Inflammatory macrophage treated with lipopolysaccharide for 4 hours (primary cell): ENCODE measurements at places on chromosomes 3 and 15.

- peak; percentile 93 for DNase-seq
Observed at GRCh38 chr3:187856555-187856954, 111.3 kb upstream of the BCL6 start.

GRCh38 chr15:57561041-57561711 is 30.5 kb upstream of the MYZAP start:
- DNase-seq: peak; percentile 87

- no peak for DNase-seq
Observed at GRCh38 chr3:14758297-14758696, 60.5 kb upstream of the FGD5 start.

DNA sequence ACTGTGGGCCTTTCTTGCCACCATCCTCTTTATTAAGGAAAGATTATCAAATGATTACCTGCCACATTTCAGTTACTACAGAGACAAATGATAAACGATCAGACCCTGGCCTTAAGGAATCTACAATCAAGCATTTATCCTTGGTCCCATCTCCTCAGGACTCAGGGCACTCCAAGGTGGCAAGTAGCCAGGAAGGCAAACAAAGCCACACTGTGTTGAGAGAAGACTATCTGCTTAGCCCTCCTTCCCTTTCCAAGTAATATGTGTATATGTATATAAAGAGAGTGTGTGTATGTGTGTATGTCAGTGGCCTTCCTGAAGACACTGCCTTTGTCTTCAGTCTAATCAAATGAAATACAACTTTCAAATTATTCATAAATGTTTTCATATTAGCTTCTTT is 490.1 kb upstream of the ATP11B start:
- DNase-seq: no peak

- no peak for DNase-seq
Observed at GRCh38 chr3:22569570-22569969, 633.6 kb upstream of the UBE2E2 start.

DNA sequence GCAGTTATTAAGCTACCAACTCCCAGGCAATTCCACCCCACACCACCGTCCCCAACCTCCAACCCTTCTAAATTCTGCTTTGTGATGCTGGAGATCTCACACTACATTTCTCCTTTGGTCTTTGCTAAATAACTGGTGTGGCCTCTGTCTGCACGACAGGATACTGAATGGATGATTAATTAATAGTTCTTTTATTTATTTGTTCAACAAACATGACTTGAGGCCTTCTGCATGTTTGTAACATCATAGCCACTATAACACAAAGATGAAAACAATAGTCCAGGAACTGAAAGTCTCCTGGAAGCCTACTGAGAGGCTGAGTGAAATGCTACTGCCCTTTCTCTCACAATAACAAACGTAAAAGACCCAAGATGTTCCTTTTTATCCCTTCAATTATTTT is 609.5 kb upstream of the UBE2E2 start:
- no peak for DNase-seq

- DNase-seq: no peak
Observed at GRCh38 chr3:15120986-15121385, 22.0 kb upstream of the RBSN start.

- no peak for DNase-seq
Observed at GRCh38 chr3:79767194-79767904, 449 bp downstream of the ROBO1 start.

GRCh38 chr15:42911058-42911592 is 9.5 kb downstream of the TTBK2 start:
- no peak for DNase-seq

DNA sequence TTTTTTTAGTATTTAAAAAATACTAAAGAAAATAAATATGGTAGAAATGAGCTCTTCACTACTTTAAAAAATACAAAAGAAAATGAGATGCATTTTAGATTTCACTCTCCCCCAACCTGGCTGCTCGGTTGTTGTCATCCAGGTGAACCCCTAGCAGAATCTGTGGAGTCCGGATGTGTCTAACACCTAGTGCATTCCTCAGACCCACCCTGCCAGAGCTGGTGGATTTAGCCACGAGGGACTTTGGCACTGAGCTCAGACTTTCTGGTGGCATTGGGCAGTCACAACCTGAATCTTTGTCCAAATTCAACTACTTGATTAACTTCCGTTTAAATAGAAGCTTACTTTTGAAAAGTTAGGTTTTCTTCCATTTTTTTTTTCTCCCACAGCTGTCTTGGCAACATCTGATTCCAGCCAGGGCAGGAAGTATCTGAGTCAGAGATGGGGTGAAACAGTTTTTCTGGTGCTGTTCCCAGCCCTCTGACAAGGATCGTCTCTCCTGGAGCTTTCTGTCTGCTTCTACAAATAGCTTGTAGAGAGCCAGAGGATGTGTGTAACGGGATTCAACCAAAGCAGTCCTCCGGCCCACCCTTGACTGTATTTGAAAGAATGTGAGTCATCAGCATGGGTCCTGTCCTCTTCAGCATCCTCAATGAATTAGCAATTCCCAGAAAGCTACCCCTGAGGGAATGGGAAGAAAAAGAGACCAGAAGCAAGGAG is 301.8 kb upstream of the MCTP2 start:
- no peak for DNase-seq

DNA sequence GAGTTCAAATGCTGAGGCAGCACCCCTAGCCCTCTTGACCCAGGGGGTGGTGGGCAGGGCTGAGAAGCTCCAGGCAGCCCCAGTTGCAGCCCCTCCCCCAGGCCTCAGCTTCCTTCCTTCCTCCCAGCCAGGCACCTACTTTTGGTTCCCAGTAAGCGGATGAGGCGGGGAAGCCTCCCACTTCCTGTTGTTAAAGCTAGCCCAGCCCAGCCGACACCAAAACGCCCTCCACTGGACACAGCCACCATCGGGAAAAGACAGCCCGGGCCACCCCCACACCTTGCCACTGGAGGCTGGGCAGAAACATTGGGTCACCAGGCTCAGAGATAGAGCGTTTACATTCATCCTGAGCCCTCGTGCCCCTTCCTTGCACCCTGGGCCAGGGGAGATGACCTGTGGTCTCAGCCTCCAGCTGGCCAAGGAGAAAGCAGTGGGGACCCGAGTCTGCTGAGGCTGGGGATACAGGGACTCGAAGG is 3.5 kb downstream of the DUSP7 start:
- DNase-seq: peak; percentile 88

GRCh38 chr15:73799466-73799865 is 46.3 kb upstream of the INSYN1 start:
- DNase-seq: no peak

- peak; percentile 15 for DNase-seq
Observed at GRCh38 chr15:91369823-91370222, 269.8 kb downstream of the SV2B start.

- no peak for DNase-seq
Observed at GRCh38 chr3:74089814-74090213, 465.1 kb upstream of the PDZRN3 start.

DNA sequence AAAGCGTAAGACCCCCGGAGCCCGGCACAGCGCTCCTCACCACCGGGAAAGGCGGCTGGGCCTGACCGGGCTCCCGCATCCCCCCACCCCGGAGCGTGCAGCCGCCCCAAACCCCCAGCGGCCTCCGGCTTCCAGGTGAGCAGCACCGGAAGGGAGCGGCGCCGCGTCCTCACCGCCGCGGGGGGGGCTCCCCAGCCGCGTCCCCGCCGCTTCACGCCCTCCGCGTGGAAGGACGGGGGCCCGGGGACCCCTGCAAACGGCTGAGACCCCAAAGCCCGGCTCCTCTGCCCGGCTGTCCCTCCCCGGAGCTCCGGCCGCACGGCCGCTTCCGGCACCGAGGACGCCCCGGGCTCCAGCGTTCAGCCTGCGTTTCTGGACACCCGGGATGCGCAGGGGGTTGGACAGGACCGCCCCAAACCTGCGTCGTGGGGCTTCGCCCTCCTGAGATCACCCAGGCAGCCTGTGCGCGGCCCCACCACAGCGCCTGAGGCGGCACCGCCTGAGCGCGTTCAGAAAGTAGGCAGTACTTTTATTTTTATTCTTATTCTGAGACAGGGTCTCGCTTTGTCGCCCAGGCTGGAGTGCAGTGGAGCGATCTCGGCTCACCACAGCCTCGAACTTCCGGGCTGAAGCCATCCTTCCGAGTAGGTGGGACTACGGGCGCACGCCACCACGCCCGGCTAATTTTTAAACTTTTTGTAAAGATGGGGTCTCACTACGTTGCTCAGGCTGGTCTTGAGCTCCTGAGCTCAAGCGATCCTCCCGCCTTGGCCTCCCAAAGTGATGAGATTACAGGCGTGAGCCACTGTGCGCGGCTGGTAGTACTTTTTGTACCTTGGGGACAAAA is 51.6 kb upstream of the BLM start:
- DNase-seq: peak; percentile 65

- no peak for DNase-seq
Observed at GRCh38 chr15:96123028-96123400, 207.5 kb upstream of the NR2F2 start.

DNA sequence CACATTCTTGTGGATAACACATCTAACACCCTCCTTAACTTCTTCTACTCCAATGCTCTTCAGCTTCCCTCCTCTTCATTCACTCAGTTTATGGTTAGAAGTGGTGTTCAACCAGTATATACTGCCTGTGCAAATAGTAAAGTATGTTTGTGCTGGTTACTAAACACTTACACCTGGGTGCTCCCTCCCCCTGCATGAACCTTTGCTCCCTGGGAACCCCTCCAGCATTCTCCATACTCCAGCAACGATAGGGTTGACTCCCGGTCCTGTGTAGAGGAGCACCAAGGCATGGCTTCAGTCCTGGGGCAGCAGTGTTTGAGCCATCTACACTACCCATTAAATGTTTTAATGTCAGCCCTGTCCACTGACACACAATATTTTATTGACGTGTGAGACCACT is 407.5 kb upstream of the DPH6 start:
- no peak for DNase-seq

GRCh38 chr3:47251689-47252088 is 30.9 kb downstream of the KIF9 start:
- no peak for DNase-seq

GRCh38 chr3:3625544-3626271 is 173.5 kb upstream of the LRRN1 start:
- no peak for DNase-seq

GRCh38 chr3:51709675-51710074 is 2.8 kb downstream of the GRM2 start:
- DNase-seq: no peak

GRCh38 chr15:77120576-77120975 is 49.7 kb upstream of the TSPAN3 start:
- no peak for DNase-seq
